Left ventricle myocardium superior (tissue), 1 donor: ENCODE measurements at places on chromosomes 6 and 20. TPM values are rescaled to one million over a fixed set of nuclear protein-coding genes. Genes with fewer than 3 reads are reported as not detected.
A peak's percentile ranks its signal among the peaks of the same experiment; 100 is the strongest.

- no peak for DNase-seq
These were observed 15.9 kb upstream of the PCMTD2 start for GRCh38 chr20:64239449-64240242.

DNA sequence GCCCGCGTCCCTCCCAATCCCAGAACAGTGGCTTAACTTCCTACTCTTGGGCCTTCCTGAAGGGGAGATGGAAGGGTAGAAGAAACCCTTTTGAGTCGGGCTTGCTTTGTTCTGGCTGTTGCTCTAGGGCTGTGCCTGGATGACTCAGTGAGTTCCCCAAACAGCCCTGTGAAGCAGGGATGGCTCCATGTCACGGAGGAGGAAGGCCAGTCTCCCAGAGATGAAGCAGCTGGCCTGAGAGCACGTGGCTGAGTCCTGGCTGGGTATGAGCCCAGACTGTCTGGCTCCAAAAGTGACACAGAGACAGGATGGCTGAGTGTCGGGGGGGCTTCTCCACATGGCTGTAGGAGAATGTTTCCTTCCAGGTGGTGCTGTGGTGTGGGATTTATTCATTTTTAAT, 4.6 kb downstream of the SYTL3 start:
- DNase-seq, result peak; percentile 85

DNA sequence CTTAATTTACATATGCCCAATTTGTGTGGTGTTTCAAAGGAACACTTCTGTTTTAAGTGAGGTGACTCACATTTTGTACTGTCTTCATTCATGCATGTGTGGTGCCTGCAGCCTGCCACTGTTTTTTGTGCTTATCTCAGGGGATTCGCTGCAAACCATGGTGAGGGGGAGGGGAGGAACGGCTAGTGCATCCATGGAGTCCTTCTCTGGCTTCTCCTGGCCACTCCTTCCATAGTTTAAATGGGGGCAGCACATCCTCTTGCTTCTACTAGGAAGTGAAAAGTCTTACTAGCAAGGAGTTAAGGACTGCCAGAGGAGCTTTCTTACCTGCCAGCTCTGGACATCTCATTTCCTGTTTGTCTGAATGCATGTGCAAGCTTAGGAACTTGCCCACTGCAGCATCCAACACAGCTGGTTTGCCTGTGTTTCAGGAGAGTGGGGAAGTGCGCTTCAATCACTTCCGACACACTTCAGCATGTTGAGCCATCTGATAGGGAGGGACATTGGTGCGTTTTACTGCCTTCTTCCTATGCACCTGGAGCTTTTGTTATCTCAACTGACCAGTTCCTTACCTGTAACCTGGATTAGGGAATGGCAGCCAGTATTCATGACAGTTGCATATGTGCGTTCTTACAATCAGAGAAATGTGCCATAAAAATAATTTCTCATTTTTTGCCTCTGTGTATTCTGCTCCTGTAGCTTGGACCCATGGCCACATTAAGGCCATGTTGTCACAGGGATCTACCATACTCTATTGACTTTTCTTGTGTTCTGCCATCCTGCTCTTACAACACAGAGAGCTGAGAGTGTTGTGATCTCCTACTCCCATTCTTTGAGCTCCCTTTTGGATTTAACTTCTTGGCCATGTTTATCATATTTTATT, 211.3 kb downstream of the ARID1B start:
- no peak for DNase-seq

DNA sequence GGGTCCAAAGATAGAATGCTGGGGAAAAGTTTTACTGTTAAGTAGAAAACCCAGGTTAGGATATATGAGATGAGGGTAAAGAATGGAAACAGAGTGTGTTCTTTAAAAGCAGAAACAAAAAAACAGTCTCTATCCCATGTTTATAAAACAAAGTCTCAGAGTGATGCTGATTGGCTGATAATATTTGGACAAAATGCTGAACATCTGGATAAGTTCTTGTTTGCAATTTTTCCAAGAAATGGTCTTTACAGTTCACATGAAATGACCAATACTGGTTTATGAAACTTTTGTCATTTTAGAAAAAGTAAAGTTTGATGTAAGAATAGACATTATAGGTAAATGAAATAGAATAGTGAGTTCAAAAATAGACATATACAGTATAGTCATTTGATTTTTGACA, 96.2 kb upstream of the EYS start:
- no peak for DNase-seq

GRCh38 chr6:83073615-83074014, 6.1 kb downstream of the DOP1A start:
- DNase-seq, result no peak

ARMH2 gene
- not detected for total RNA-seq

DNA sequence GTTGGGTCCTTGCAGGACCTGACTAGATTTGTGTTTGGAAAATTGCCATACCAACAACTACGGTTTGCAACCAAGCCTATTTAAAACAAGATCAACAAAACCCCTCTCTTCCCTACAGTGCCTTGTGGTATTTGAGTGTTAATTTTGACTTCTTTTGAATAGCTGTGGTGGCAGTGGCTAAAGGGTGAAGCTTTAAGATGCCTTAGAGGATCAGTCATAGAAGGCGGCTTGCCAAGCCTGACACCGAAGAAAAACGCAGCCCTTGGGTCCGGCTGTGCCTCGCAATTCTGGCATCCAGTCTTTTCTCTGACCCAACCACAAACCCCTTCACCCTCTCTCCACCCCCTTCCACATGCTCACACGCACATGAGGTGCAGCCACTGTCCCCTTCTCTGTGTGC, 32.6 kb downstream of the BMP6 start:
- DNase-seq, result peak; percentile 36

DNA sequence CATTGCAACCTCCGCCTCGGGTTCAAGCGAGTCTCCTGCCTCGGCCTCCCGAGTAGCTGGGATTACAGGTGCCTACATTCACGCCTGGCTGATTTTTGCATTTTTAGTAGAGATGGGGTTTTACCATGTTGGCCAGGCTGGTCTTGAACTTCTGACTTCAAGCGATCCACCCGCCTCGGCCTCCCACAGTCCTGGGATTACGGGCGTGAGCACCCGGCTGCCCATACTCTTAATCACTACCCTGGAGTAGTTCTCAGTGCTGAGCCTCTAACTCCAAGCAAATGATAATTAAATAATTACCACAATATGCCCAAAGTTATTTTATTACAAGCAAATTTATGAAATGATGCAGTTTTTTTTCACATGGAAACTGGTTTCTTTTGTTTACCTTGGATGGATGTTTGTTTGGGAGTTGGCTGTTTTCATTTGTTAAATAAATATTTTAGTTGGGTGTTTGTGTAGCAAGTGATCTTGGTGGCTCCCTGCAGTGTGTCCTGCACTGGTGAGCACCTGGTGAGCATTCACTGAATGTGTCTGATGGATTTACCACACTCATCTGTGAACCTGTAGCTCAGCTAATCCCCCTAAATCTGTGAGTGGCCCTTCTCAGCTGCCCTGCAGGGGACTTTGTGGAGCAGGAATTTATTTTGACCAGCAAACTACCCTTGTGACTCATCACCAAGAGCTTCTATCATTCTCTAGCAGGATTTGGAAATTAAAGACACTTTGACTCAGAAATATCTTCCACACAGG, 36.9 kb downstream of the UTRN start:
- DNase-seq, result no peak

- peak; percentile 52 for DNase-seq
These were observed 31.8 kb upstream of the EMILIN3 start for GRCh38 chr20:41398408-41398807.

DNA sequence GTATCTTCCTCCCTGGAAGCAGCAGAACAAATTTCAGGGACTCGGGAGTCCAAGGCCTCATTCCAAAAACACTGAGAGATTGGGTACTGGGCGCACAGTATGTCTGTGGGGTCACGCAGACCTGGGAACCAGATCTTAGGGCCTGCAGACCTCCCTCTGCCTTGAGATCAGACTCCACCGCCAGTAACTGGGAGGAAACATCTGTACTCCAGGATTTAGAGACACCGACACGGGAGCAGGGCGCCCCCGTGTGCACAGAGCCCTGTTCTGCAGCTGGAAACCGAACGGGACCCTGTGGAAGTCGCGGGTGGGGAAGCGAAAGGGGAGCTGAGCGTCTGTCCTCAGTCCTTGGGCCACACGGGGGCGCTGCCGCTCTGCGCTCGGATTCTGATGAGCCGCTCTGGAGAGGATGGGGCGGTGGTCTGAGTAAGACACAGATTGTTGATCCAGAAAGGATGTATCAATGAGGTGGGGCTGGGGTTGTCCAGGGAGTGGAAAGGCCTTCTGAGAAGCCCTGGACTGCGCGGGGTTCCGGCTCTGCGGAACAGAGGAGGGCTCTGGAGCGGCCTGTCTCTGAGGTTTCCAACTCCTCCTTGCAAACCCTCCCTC, 35.7 kb upstream of the HLA-E start:
- peak; percentile 91 for DNase-seq

DNA sequence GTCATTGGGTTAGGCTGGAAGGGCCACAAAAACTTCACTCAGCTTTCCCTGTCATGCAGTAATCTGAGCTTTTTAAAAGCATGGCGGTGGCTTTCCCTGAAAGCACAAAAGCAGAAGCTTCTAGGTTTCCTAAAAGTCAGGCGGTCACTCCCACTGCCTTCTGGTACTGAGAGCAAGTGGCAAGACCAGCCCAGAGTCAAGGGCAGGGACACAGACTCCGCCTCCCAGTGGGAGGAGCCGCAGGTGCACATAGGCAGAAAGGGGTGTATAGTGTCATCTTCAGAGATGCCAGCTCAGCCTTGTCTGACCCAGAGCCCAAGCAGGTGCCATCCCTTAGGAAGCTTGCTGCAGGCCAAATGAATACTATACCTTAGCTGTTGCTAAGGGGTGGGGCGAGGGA, 18.0 kb upstream of the PACSIN1 start:
- DNase-seq, result no peak

DNA sequence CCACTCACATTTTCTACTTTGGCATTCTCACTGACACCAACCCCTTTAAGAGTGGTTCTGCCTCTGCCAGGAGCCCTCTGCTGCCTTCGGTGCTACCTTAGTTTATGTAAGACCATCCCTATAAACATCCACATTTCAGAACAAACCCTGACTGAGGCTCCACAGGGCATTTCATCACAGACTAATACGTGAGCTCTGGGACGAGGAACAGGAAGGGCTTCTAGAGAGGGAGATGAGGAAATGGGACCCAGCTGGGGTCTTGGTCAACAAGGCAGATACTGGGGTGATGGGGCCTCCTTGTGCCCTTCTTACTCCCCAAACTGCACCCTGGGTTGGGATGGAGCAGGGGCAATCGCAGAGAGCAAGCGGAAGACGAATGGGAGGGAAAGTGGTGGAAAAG, 86.5 kb upstream of the FYN start:
- no peak for DNase-seq

DNA sequence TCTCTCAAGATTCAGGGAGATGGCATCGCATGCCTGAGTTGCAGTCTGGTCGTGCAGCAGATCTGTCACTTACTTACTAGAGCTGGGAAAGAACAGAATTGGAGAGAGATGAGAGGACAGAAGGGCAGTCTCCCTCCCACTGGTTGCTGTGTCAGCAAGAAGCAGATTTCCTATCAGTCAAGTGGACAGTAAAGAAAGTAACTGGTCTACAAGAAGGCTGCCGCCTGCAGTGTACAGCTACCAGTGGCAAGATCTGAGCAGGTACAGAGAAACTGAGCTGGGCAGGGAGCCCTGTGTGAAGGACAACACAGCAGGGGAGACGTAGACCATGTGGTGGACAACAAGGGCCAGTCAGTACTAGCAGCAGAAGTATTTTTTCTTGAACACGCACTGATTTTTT, 49.5 kb upstream of the PCSK2 start:
- DNase-seq, result no peak

PLG gene
- total RNA-seq, result 0.37 TPM

TBCC gene
- 10.6 TPM for total RNA-seq

- no peak for DNase-seq
These were observed 2.2 kb downstream of the DOP1A start for GRCh38 chr6:83069633-83070032.

CCN5 gene
- 19.5 TPM for total RNA-seq

CLPSL2 gene
- total RNA-seq, result not detected

DNA sequence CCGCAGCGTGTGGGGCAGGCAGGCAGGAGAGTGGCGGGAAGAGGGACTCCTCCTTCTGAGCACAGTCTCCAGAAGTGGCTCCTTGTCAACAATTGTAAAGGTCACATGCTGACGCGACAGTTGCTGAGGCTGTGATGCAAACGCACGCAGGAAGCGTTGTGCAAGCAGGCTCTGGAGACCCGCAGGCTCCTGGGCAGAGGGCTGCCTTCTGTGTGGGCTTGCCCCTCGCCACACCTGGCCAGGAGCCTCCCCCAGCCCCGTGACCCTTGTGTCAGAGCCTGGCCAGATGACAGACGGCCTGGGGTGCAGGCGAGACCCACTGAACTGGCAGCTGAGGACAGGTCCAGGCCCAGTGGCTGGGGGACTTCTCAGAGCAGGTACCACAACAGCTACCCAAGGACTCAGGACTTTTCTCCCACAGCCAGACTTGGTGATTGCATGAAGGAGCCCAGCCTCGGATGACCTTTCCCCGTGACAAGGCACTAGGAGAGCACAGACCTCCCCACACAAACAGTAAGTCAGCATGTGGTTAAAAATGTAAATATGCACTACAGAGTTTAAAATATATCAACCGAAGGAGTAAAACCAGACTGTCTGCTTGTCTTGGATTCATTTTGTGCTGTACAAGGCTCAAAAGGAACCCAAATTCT, 222.1 kb upstream of the RREB1 start:
- peak; percentile 69 for DNase-seq
